Stimulated activated CD4-positive, alpha-beta T cell treated with anti-CD3 and anti-CD28 coated beads, Interleukin-12 subunit alpha, Interleukin-12 subunit beta, amount 100 ng/mL, for 4 hours (primary cell): ENCODE measurements at places on chromosomes 6 and 20.

DNA sequence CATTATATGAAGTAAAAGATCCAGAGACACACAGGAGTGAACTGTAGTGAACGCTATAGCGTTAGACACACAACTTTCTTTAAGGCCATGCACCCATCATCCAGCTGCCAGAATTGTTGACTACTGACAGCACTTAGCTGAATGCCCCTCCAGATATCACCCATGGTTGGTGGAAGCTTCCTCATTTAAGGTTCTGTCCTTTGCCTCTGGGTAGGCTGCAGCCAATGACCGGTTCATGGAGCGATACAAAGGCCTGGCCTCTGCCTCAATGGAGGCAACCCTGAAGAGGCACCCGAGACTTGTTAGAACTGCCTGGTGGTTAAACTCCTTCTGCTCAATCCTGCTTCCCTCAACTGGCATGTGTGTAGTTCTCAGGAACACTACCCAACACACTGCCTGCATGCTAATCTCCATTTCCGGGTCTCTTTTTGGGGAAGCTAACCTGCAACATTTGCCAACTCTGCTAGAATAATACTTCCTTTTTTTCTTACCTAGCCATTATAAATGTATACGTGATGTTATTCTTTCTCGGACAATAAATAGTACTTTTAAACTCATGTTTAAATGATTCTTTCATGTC is 49.8 kb upstream of the THEMIS start:
- no peak for DNase-seq

GRCh38 chr20:19110881-19111460 is 101.5 kb upstream of the SLC24A3 start:
- DNase-seq = no peak

GRCh38 chr20:11248687-11249638 is 575.2 kb upstream of the JAG1 start:
- no peak for DNase-seq

- DNase-seq = no peak
Observed at GRCh38 chr6:64238071-64238470, 602.5 kb downstream of the PHF3 start.
